WTC11 (cell line): ENCODE measurements at places on chromosomes 5 and 9.
A peak's percentile ranks its signal among the peaks of the same experiment; 100 is the strongest.

GRCh38 chr9:21357479-21358460 is 7.1 kb upstream of the IFNA6 start:
- no peak for DNase-seq

- DNase-seq: no peak
Measured at GRCh38 chr5:100799166-100799565, 103.9 kb downstream of the ST8SIA4 start.

GRCh38 chr9:109409773-109410397 is 88.2 kb downstream of the PTPN3 start:
- DNase-seq: peak; percentile 88

- DNase-seq: no peak
Measured at GRCh38 chr5:110727025-110727314, 499 bp upstream of the TMEM232 start.

GRCh38 chr5:135704616-135705015 is 125.8 kb upstream of the CXCL14 start:
- no peak for DNase-seq

GRCh38 chr5:138391859-138392386 is 39.4 kb downstream of the KDM3B start:
- DNase-seq: no peak

- no peak for DNase-seq
Measured at GRCh38 chr9:133818444-133818843, 80.3 kb upstream of the SARDH start.

- DNase-seq: peak; percentile 34
Measured at GRCh38 chr5:116573279-116573701, 1.3 kb downstream of the SEMA6A start.

GRCh38 chr9:70600506-70600905 is 186.0 kb upstream of the KLF9 start:
- DNase-seq: no peak

- DNase-seq: no peak
Measured at GRCh38 chr5:133109655-133110483, 58.1 kb downstream of the HSPA4 start.

GRCh38 chr5:159764283-159765134 is 151.8 kb upstream of the ADRA1B start:
- DNase-seq: no peak

DNA sequence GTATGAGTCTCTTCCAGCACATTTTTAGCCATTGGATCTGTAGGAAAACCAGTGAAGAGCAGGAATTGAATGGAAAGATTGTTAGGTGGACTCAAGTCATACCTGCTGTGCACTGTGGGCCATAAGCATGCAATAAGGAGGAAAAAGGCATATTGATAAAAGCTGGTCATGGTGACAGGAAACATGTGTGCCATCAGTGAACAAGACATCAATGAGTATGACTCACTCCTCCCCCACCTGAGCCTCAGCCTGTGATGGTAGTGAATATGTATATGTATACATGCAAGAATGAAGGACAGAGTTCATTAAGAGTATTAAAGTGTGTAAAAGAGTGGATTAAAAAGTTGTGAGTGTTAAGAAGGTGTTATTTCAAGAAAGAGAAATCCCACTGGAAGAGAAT is 164.5 kb downstream of the TMEM38B start:
- DNase-seq: no peak

GRCh38 chr9:35193762-35194161 is 32.0 kb downstream of the UNC13B start:
- no peak for DNase-seq

GRCh38 chr5:132473019-132473531 is 17.5 kb downstream of the IRF1 start:
- no peak for DNase-seq

GRCh38 chr5:52804981-52805380 is 17.3 kb downstream of the ITGA1 start:
- no peak for DNase-seq

DNA sequence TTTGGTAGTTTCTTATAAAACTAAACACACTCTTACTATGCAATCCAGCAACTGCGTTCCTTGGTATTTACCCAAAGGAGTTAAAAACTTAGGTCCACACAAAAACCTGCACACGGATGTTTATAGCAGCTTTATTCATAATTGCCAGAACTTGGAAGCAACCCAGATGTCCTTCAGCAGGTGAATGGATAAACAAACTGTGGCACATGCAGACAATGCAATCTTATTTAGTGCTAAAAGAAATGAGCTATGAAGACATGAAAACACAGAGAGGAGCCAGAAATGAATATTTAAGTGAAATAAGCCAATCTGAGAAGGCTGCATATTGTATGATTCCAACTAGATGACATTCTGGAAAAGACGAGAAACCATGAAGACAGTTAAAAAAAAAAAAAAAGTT is 10.7 kb downstream of the WNK2 start:
- DNase-seq: no peak

DNA sequence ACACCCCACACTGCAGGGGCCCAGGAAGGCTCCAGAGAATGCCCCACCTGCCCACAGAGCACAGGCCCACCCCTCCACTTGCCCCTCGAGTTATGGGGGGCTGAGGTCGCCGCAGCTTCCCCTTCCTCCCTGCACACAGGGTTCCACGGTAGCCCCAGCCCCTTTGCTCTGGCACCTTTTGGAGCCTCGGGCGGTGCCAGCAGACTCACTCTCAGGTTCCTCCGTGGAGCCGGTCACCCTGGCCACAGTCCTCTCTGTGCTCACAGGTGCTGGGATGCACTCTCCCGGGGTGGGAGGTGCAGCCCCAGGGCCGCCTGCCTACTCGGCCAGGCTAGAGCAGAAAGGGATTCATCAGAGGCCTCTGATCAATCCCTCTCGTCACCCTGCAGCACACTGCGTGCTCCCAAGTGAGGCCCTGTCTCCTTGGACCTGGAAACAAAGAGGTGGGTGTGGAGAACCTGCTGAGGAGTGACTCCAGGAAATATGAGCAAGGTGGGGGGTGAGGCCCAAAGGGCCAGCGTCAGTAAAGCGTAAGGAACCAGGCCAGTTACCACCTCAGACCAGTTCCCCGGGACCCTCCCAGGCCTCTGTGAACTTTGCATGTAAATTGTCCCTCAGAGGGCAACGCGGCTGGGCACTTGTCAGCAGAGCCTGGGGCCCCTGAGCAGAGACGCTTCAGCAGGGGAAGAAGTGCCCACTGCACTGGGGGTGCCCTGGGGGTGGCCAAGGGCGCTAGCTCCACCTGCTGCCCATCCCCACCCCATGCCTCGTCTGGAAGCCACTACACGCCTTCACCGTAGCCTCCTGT is 167.8 kb downstream of the OLFM1 start:
- DNase-seq: peak; percentile 29

DNA sequence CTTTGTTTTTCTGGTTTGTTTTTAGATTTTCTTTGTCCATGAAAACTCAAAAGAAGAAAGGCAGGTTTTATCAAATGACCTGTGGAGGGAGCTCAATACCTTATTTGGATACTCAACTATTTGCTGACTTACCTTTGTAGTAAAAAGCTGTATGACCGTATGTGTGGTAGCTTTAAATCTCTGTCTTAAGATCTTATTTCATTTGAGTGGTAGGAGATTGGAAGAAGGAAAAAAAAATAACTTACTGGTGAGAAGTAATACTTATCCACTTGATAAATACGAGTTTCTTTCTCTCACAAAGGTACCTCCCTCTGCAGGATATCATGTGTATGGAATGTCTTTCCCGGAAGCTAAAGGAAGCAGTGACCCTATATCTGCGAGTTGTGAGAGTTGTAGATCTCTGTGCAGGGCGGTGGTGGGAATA is 15.0 kb downstream of the FBXO38 start:
- DNase-seq: no peak
